ENCODE measurements at places on chromosomes 4 and X.
A peak's percentile ranks its signal among the peaks of the same experiment; 100 is the strongest.

DNA sequence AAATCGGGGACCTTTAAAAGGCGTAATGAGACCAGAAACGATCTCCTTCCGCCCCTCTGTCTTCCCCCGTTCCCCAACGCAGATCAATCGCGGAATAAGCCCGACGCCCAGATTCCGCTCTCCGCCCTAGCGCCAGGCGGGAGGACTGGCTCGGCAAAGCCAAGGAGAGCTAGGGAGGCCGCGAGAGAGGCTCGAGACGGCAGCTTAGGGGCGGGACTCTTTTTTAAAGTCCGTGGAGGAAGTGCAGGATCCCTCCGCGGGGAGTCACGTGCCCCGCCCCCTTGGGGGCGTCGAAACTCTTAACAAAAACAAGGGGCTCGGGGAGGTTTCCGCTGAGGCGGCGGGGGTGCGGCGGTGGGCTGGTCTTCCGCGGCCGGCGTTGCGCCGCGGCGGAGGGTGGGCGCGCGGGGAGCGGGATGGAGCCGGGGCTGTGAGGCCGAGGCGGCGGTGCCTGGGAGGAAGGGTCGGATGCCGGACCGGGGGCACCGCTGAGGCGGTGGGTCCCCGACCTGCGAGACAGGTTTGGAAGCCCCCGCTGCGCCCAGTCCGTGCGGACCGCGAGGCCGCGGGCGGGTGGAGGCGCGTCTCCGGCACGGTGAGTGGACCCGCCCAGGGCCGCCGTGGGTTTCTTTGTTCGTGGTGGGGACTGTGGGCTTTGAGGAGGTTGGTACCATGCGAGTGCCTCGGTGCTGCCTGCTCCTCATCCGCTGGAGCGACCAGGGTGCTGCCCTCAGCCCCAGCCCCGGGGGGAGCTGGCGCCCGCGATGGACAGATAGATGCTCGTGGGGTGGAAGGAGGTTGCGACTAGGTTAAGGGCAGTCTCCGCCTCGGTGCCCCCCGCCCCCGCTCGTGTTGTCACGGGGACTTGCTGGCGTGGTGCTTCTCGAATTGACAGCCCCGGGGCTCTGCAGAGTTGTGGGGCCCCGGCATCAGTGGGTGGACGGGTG lies at the start of gene CCNG2:
CCNG2 (plus strand) TSS at position 296 of the 947 bp plus-strand sequence. CDS start 1,326 bp downstream, outside the sequence.
- peaks cover 36% of the 10 kb centered on the region for H3K4me1 ChIP-seq
- H3K27me3 ChIP-seq, result no peaks in the 10 kb centered on the region
- H3K4me3 ChIP-seq, result peak within 1 kb of the TSS; percentile 93
- H3K36me3 ChIP-seq, result peaks cover 24% of the 10 kb centered on the region
- peak within 1 kb of the TSS; percentile 97 for H3K27ac ChIP-seq
- peak; percentile 91 for DNase-seq

DNA sequence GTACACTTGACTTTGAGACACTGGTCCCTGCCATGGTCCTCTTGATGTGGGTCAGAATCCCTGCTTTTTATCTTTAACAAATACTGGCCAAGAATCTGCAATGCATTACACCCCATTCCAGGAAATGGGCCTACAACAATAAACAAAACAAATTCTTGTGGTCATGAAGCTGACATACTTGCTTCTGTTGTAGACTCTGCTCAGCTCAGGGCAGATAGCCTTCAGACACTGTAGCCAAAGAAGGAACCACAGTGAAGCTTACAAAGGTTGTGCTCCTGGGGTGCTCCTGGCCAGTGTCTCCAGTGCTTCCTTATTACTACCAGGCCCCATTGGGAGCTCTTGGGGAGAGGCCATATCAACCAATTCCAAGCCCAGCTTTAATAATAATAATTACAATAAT lies 21.8 kb downstream of the KIAA1210 start:
- H3K4me1 ChIP-seq, result peaks cover 2% of the 10 kb centered on the region
- H3K4me3 ChIP-seq, result no peak overlapping the region
- peaks cover 7% of the 10 kb centered on the region for H3K27me3 ChIP-seq
- H3K36me3 ChIP-seq, result no peaks in the 10 kb centered on the region

DNA sequence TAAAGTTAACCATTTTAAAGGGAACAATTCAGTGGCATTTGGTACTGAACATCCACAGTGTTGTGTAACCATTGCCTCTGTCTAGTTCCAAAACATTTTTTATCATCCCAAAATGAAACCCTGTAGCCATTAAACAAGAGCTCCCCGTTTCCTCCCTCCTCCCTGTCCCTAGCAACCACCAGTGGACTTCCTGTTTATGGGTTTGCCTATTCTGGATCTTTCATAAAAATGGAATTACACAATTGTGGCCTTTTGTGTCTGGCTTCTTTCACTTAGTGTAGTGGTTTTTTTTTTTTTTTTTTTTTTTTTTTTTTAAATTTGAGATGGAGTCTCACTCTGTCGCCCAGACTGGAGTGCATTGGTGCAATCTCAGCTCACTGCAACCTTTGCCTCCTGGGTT lies 11.6 kb downstream of the RBMX2 start:
- no peak for DNase-seq
- H3K36me3 ChIP-seq, result peaks cover 14% of the 10 kb centered on the region
- no peak overlapping the region for H3K4me3 ChIP-seq

DNA sequence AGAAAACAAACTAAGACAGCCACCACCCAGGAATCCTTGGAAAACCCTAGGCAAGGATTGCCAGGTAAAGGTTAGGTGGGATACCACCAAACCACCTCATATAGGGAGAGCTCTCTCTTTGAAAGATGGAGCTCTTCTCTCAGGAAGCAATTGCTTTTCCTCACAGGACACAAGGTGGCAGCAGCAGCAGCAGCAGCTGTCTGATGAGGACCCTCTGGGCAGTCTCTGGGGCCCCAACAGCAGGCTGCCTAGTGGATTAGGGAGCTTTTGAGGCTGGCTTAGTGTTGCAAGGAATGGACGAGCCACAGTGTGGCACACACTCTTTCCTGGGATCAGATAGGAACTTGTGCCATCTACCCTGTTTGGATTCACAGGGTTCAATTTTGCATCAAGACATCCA lies 41.4 kb upstream of the CHRDL1 start:
- no peak overlapping the region for H3K27ac ChIP-seq
- no peaks in the 10 kb centered on the region for H3K4me1 ChIP-seq
- no peak overlapping the region for H3K4me3 ChIP-seq
- H3K36me3 ChIP-seq, result no peaks in the 10 kb centered on the region

DNA sequence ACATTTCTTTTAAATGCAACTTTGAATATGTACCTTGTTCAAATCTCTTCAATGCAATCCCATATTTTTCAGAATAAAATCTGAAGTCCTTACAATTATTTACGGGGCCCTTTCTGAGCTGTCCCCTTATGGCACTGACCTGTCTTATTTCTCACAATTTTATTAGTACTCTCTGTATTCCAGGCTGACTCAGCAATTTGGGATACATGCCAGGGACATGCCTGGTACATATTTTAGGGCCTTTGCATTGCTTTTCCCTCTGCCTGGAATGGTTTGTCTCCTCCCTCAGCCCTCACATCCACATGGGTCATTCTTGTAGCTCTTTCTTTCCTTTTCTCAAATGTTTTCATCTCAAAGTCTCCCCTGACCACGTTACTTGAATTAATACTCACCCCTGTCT lies 172.2 kb upstream of the TECRL start:
- DNase-seq, result no peak
- no peaks in the 10 kb centered on the region for H3K4me1 ChIP-seq
- no peaks in the 10 kb centered on the region for H3K36me3 ChIP-seq
- no peaks in the 10 kb centered on the region for H3K27me3 ChIP-seq
- no peak overlapping the region for H3K27ac ChIP-seq

GRCh38 chr4:146243883-146244277 lies 29.5 kb downstream of the REELD1 start:
- H3K4me1 ChIP-seq, result peaks cover 44% of the 10 kb centered on the region
- H3K36me3 ChIP-seq, result no peaks in the 10 kb centered on the region
- H3K4me3 ChIP-seq, result peak overlapping the region; percentile 34
- peak overlapping the region; percentile 93 for H3K27ac ChIP-seq

GRCh38 chrX:66232296-66232695 lies 68.2 kb downstream of the HEPH start:
- no peak overlapping the region for H3K4me3 ChIP-seq
- no peak for DNase-seq

DNA sequence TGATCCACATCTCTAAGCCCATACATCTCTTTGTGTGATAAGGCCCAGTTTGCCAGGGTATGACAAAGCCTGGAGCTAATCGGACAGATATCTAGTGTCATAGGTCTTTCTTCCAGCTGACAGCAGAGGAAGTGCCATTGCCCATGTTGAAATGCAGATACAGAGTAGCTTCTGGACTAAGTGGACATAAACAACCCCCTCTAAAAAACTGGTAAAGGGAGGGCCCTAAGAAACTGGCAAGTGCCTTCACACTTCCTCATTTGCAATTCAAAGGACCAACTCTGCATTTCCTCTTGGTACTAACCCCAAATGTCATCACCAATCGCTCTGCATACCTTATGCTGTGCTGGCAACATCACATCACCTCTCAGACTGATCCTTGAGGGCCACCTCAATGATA lies 20.8 kb downstream of the ARHGEF6 start:
- no peak overlapping the region for H3K4me3 ChIP-seq
- DNase-seq, result no peak
- peaks cover 65% of the 10 kb centered on the region for H3K4me1 ChIP-seq

DNA sequence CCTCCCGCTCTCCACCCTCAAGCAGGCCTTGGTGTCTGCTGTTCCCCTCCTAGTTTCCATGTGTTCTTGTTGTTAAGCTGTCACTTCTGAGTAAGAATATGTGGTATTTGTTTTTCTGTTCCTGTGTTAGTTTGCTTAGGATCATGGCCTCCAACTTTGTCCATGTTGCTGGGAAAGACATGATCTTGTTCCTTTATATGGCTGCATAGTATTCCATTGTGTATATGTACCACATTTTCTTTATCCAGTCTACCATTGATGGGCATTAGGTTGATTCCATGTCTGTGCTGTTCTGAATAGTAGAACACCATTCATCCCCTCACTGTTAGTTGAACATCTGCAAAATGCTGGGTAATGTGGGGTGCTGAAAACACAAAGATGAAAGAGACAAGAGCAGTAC lies 222.9 kb downstream of the PALLD start:
- peaks cover 6% of the 10 kb centered on the region for H3K27me3 ChIP-seq
- no peak overlapping the region for H3K27ac ChIP-seq
- no peak for DNase-seq
- peaks cover 8% of the 10 kb centered on the region for H3K4me1 ChIP-seq

DNA sequence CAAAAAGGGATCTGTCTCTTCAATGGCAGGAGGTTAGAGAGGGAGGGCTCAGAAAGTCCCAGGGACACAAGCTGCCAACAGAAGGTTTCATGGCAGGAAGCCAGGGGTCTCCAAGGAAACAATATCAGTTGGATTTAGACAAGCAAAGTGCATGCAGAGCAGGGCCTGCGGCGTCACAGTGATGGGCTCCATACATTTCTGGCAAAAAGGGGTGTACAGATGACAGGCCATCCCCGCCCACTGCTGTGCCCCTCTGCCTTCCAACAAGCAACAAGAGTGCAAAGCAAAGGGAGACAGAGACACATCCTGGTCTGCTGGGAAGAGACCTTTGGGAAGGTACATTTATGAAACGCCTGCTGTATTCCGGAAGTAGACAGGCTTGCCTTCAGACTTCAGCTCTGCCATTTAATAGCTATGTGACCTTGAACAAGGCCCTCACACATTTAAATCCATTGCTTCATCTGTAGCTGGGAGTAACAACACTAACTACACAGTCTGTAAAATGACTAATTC lies 121.2 kb downstream of the AFAP1 start:
- H3K4me3 ChIP-seq, result no peak overlapping the region
- no peaks in the 10 kb centered on the region for H3K4me1 ChIP-seq
- no peak overlapping the region for H3K27ac ChIP-seq
- no peaks in the 10 kb centered on the region for H3K27me3 ChIP-seq
- no peak for DNase-seq

DNA sequence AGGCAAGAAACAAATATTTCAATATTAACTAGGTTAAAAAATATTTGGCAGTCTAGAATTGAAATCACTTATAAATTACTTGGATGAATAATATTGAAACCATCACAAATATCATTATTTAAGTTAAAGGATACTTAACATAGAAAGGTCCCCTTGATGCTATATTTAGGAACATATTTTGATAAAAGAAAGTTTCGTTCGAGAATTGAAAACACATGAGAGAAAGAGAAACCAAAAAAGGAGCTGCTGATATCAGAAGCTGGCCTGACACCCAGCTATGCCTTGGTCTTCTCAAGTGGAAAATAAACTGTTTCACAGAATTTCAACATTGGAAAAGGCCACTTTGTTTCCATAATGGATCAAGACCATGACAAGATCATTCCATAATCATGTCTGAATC lies 762.4 kb downstream of the DMD start:
- DNase-seq, result no peak
- H3K27ac ChIP-seq, result peak overlapping the region; percentile 61
- H3K4me1 ChIP-seq, result peaks cover 16% of the 10 kb centered on the region
- H3K36me3 ChIP-seq, result no peaks in the 10 kb centered on the region
- peaks cover 2% of the 10 kb centered on the region for H3K27me3 ChIP-seq
